Activated CD4-positive, alpha-beta T cell treated with anti-CD3 and anti-CD28 coated beads for 36 hours (primary cell): ENCODE measurements at places on chromosomes 1 and 21. TPM values are rescaled to one million over a fixed set of nuclear protein-coding genes. Genes with fewer than 3 reads are reported as not detected.

Gene HMGCS2
- not detected for total RNA-seq

DNA sequence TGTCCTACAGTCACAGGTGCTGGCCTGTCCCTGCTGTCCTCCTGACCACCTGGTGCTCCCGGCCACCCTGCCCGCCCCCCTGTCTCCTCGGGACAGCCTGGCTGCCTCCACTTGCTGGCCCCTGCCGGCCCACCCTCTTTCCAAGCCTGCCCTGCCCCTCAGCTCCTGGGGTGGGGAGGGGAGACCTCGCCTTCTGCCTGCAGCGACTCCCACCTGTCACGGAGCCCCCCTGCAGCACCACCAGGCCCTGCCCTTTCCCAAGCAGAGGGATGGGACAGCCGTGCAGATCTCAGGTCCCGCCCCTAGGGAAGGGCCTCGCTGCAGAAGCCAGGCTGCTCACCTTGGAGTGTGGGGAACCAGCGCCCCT lies 7.5 kb downstream of the LRRC3 start:
- H3K27ac ChIP-seq, result no peak overlapping the region
- no peak overlapping the region for H3K4me3 ChIP-seq
- no peak for DNase-seq
- no peaks in the 10 kb centered on the region for H3K36me3 ChIP-seq

DNA sequence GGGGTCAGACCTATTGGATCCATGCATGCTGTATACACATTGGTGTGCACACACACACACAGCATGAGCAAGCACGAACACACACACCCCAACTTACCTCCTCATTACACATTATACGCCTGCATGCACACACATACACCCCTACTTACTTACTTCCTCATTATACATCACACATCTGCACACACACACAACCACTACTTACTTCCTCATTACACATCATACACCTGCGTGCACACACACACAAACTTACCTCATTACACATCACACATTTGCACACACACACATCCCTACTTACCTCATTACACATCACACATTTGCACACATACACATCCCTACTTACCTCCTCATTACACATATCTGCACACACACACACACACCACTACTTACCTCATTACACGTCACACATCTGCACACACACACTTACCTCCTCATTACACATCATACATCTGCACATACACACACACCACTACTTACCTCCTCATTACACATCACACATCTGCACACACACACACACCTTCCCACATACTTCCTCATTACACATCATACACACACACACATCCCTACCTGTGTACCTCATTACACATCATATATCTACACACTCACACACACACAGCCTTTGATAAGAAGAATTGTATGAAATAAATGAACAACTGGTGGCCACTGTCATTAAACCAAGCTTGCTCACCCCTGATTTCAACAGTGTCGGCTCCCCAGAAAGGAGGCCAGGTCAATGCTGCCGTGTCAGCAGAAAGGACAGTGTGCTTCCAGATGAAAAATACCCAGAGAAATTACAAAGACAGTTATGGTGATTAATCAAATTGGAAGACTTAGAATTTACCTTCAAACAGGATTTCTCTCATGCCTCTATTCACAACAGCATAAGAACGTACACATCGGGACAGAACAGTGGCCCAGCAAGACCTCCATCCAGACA lies 117.8 kb downstream of the SETD4 start:
- no peak overlapping the region for H3K27ac ChIP-seq
- H3K27me3 ChIP-seq, result peaks cover 5% of the 10 kb centered on the region
- H3K4me3 ChIP-seq, result no peak overlapping the region
- DNase-seq, result no peak
- no peaks in the 10 kb centered on the region for H3K36me3 ChIP-seq
- H3K4me1 ChIP-seq, result no peaks in the 10 kb centered on the region

GRCh38 chr1:119870917-119871596 lies 25.3 kb downstream of the ADAM30 start:
- no peaks in the 10 kb centered on the region for H3K36me3 ChIP-seq
- no peak overlapping the region for H3K4me3 ChIP-seq
- no peak overlapping the region for H3K27ac ChIP-seq
- peak; percentile 81 for DNase-seq
- H3K27me3 ChIP-seq, result peaks cover 18% of the 10 kb centered on the region

- peaks cover 2% of the 10 kb centered on the region for H3K4me1 ChIP-seq
Measured at GRCh38 chr1:237864338-237865244, 26.1 kb downstream of the ZP4 start.

DNA sequence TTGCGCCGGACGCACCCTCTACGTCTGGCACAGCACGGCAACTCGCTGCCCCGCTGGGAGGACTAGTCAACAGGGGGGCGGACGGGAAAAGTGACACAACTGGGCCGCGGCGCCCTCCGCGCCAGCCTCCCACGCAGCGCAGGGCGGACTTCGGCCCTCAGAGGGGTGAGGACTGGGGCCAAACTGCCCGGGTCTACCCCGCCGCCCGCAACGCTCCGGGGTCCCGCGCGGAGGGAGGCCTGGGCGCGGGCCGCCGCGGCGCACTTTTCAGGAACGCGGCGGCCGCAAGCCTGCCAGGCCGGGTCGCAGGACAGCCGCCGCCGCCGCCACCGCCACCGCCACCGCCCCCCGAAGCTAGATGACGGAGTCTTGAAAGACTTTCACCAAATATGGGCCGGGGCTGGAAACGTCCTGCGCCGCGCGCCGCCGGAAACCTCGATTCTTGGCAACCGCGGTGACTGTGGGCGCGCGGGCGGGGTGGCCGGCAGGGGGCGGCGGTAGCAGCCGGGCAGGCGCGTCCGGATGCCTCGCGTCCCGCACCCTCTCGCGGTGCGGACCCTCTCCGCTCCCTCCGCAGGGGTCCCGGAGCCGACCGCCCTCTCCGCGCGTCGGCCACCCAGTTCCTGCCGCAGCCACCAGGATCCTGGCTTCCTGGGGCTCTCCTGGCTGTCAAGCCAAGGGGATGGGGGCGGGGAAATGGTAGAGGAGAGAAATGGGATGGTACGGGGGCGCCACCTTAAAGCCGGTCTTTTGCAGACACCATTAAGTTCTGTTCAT lies 3.7 kb upstream of the CCN1 start:
- H3K27me3 ChIP-seq, result peaks cover 65% of the 10 kb centered on the region
- H3K36me3 ChIP-seq, result no peaks in the 10 kb centered on the region

- no peak overlapping the region for H3K4me3 ChIP-seq
- no peak for DNase-seq
- H3K36me3 ChIP-seq, result no peaks in the 10 kb centered on the region
- H3K27ac ChIP-seq, result no peak overlapping the region
- H3K27me3 ChIP-seq, result no peaks in the 10 kb centered on the region
Measured at GRCh38 chr1:85133565-85134159, 67.2 kb downstream of the SYDE2 start.

DNA sequence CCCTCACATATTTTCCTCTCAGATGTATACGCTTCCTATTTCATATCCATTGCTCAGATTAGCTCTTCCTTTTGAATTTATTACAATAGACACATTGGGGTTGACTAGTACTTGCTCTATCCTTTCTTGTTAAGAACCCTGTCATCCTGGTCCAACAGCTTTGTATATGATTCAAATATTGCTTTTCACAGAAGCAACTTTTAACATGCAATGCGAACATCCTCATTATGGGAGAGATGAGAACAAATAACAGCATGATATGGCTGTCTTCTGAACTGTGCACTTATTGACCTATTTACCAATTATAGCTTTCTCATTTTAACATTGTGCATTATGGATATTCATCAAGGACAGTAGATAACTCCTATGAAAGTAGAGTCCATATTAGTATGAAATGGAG lies 510.8 kb downstream of the PTPRC start:
- H3K36me3 ChIP-seq, result no peaks in the 10 kb centered on the region
- no peak overlapping the region for H3K4me3 ChIP-seq
- peaks cover 2% of the 10 kb centered on the region for H3K27me3 ChIP-seq
- H3K4me1 ChIP-seq, result no peaks in the 10 kb centered on the region
- no peak for DNase-seq
